COLO829 (cell line): ENCODE measurements at places on chromosomes 4 and X.
A peak's percentile ranks its signal among the peaks of the same experiment; 100 is the strongest.

DNA sequence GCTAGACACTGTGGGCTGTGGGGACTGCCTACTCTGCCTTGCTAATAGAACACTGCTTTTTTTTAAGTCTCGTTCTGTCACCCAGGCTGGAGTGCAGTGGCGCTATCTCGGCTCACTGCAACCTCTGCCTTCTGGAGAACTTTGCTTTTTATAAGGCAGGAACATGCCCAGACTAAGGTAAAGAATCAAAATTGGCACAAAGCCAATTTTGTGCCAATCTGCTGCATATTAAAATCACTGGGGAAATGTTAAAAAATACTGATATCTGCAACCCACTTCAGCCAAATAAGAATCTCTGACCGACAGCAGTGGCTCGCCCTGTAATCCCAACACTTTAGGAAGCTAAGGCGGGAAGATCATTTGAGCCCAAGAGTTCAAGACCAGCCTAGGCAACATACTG, 36.5 kb upstream of the CEP135 start:
- DNase-seq: no peak

DNA sequence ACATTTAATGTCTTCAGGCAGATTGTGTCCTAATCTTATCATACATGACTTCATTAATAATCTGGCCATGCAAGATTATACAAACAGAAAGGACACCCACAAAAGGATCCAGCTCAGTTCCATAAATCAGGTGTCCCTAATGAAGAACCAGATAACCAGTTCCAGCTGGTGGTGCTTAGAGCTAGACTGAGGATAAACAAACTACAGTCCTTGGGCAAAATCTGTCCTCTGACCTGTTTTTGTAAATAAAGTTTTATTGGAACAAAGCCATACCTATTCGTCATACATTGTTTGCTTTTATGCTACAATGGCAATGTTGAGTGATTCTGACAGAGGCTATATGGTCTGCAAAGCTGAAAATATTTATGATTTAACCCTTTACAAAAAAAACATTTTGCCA, 199.5 kb downstream of the MID1IP1 start:
- DNase-seq: no peak

DNA sequence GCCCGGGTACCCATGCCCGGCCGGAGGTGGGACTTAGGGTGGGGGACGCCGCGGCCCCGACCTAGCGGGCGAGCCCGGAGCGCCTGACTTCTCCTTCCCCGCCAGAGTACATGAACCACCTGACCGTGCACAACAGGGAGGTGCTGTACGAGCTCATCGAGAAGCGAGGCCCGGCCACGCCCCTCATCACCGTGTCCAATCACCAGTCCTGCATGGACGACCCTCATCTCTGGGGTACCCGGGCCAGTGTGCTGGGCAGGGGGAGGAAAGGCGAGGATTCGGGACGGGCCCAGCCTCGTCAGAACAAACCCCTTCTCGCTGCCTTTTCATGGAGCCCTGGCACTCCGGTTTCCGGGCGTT, 622 bp downstream of the TAFAZZIN start:
- DNase-seq: peak; percentile 60

GRCh38 chrX:48626401-48627298, 29.4 kb downstream of the WDR13 start:
- no peak for DNase-seq

DNA sequence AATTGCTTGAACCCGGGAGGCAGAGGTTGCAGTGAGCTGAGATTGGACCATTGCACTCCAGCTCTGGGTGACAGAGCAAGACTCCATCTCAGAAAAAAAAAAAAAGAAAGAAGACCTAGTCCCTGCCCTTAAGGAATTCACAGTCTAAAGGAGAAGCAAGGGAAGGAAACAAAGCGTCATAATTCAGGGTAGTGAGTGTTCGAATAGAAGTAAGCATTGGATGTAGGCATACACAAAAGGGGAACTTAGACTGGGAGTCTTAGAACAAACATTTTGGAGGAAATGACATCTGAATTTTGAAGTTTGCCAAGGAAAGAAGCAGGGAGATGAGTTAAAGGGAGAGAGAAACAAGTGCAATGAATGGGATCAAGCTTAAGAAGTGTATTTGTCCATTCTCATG, 32.4 kb downstream of the PPM1K start:
- no peak for DNase-seq

- no peak for DNase-seq
These were observed 12.9 kb downstream of the DCAF8L1 start for GRCh38 chrX:27968352-27968751.

DNA sequence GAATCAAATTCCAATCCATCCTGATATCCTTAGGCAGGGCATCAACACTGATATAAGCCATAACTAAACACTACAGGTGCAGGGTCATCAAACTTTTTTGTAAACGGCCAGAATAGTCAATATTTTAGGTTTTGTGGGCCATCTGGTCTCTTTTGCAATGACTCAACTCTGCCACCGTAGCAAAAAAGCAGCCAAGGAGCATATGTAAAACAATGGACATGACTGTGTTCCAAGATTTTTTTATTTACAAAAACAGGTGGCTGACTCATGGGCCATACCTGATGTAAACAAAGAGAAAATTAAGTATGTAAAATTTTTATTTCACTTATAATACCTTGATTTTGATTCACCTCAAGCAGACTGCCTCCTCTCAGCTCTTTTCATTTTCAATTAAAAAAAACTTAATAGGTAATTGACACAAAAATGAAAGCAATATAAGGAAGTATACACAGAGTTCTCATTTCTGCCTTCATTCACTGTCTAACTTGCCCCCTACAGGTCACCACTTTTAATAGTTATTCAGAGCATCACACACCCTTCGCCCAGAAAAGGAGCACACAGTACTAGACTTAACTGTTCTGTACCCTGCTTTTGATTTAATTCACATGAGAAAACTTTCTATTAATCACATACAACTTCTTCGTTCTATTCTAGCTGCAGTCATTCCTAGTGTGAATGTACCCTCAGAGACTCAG, 35.3 kb upstream of the GPM6B start:
- no peak for DNase-seq

GRCh38 chr4:38131371-38132091, 171.3 kb downstream of the PTTG2 start:
- no peak for DNase-seq

- DNase-seq: no peak
These were observed 81.5 kb upstream of the BMP3 start for GRCh38 chr4:80948995-80949394.

GRCh38 chrX:75229774-75230173, 44.1 kb upstream of the UPRT start:
- DNase-seq: no peak

GRCh38 chr4:44447563-44448504, 775 bp downstream of the KCTD8 start:
- no peak for DNase-seq

- DNase-seq: no peak
These were observed 52.9 kb upstream of the LIMCH1 start for GRCh38 chr4:41485041-41485440.

DNA sequence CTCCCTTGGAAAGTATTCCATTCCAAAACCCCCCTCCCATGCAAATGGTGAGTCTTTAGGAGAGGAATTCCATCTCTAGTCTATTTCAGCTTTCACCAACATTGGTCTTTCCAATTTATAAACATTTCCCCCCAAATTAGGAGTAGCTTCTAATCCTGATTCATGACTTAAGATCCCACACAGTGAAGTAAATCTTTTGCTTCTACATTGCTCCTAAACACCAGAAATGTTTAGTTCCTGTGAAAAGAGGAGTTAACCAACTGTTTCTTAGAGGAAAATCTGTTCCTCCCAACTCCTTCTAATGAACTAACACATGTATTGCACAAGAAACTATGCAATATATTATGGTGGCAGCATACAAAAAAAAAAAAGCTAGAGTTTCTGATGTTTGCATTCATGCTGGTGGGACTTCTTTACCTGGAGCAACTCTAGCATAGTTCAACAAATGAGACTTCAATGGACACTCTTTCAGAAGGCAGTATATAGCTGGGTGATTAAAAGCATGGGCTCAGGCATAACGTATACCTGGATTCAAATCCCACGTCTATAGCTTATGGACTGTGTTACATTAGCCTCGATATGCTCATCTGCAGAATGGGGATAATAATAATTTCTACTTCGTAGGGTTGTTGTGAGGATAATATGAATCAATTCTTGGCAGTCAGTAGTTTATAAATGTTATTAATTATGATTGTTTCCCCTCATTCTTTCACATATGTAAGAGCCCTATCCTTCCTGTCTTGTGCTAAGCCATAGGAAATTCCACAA, 131.6 kb upstream of the TMEM164 start:
- DNase-seq: no peak

DNA sequence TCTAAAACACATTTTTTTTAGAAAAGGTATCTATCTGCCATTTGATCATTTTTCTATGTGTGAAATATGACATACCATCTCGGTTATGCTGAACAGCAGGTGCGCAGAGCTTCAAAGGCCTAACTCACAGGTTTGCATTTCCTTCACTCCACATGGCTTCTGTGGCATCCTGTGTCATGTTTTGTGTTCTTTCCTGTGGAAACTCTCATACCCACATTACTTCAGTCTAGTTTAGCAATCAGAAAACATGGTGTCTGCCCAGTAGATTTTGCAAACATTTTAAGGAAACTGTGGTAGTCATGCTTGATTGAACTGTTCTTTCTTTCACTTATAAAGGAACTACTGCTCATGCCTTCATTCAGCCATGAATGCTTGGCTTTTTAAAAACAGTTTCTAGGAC, 11.3 kb upstream of the ARAP2 start:
- no peak for DNase-seq

DNA sequence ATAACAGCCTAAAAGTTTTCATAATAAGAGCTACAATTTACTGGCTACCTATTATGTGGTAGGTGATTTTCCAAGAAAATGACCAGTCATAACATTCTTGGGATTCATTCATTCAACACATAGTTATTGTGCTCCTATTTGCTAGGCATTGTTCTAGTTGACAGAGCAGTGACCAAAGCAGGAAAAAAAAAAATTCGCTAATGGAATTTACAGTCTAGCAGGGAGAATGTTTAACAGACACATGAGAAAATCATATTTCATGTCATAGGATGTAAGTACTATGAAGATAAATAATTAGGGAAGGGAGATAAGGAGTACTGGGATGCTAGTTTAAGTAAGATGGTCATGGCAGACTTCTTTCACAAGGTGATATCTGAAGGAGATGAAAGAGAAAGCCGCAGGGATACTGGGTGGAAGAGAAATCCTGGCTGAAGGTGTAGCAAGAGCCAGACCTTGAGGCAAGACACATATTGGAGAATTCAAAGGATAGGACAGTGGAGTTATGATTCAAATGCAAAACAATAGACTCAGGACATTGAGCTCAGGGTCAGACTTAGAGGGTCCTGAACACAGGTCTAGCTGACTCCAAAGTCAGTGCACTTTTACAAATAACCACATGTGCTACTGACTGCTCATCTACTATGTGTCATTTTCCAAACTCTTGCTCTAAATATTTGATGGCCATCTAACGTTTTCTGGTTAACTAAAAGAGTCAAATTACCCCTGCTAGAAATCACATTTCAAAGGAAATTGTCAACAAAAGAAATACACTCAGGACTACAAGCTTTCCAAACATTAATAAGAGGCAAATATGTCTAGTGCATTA, 20.4 kb downstream of the SPCS3 start:
- DNase-seq: no peak

GRCh38 chr4:159689526-159689925, 586.6 kb downstream of the RAPGEF2 start:
- DNase-seq: no peak

DNA sequence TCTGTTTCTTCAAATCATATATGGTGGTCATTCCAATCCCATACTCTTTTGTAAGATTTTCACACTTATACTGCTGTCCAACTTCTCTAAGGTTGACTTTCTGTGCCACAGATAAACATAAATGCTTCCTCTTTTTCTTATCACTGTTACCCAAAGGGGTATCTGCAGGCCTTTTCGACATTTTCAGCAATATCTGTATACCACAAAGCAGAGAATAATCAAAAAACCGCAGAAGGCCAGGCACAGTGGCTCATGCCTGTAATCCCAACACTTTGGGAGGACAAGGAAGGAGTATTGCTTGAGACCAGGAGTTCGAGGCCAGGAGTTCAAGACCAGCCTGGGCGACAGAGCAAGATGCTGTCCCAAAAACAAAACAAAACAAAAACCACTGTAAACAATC, 3.1 kb upstream of the RFC1 start:
- no peak for DNase-seq

DNA sequence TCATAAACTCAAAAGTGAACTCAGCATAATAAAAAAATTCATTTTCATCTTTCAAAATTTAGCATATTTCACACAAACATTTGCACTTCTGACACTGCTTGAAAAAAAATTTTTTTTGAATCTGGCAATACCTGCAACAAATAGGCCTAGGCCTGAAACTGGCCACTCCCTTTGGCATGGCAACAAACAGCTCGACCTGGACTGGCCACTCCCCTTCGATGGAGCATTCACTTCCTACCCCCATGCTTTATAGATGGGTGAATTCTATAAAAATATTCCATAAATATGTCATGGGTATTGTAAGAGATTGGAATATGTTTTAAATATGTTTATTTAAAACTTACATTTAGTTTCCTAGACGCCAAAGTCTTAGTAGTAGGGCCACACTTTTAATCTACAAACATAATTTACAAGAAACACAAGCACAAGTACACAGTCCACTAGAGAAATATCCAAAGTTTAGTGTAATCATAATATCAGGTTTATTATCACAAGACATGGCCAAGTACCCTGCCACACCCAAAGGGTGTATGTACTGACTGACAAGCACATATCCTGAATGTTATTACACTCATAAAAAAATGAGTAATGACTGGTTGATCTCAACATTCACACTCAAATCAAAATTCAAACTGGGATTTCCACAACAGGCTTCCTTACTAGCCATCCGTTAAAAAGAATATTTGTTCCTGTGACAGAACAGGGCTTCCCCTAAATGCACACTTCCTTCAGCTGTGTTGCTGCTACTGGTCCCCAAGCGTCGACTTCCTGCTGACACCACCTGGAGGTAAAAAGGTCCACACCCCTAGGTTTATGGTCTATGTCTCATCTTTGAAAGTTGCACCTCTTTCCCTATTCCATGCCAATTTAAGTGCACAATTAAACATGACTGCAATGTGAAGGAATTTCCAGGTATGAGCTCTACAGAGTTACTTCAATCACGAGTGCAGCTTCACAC, 271.5 kb downstream of the NR3C2 start:
- no peak for DNase-seq

DNA sequence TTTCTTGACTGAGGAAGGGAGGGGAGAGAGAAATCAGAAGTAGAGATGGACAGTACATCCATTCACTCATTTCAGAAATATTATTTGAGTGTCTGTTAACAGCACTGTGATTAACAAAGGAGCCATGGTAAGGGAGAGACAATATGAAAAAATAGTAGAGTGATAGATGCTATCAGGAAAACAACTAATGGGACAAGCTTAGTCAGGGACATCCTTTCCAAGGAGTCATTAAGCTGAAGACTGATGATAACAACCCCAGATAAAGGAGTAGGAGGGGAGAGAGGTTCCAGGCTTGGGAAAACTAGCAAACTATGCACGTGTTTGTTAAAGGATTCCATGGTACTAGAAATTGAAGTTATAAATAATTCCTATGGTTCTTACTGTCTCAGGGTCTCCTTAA, 122.2 kb downstream of the CBR4 start:
- peak; percentile 69 for DNase-seq

GRCh38 chr4:173134426-173134825, 34.2 kb upstream of the GALNT7 start:
- DNase-seq: no peak
